Right renal cortex interstitium (tissue), 3 donors: ENCODE measurements at places on chromosomes 7 and 10.
A peak's percentile ranks its signal among the peaks of the same experiment; 100 is the strongest.

GRCh38 chr10:77416311-77417135, 221.1 kb downstream of the KCNMA1 start:
- no peak for DNase-seq

GRCh38 chr7:130996833-130997231, 262.8 kb upstream of the KLF14 start:
- DNase-seq: peak; percentile 33

DNA sequence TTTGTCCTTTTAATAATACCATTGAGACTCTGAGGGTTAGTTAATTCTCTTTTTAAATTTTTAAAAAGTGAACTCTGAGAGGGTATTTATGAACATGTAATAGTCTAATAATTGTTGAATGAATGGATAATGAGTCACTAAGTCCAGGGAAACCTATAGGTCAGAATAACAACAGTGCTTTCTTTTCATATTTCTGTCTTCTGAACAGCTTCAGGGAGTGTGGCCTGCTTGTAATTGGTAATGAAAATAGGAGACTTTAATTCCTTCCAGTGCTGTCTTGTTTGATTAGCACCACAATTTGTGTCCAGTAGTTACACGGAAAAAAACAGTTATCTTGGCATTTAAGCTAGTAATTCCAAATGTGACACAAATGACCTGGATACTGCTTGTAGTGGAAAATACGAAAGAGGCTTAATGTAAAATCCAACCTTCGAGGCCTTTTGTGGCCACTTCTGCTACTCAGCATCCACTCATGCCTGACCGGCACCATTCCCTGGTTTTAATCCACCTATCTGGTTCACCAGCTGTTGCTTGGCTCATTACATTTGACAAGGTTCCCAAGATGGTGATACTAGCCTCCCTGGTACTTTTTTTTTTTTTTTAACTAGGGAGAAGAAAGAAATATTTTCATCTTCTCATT, 149.3 kb upstream of the IMMP2L start:
- DNase-seq: no peak

DNA sequence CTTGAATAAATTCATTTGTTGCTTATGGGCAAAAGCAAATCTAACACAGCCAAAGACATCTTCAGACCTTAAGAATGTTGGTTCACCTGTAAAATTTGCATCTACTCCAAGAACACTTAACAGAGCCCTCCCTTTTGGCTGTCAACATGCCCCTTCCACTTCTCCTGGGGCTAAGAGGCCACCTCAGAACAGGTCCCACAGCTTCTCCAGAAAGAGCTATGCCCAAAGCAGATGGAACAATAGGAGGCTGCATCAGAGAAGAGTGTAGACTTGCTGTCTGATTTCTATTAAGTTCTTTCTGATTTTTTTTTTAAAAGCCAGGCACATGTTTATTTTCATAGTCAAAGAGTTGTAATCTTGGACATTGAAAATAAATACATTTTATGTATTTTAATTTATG, 26.1 kb upstream of the TRIL start:
- no peak for DNase-seq

DNA sequence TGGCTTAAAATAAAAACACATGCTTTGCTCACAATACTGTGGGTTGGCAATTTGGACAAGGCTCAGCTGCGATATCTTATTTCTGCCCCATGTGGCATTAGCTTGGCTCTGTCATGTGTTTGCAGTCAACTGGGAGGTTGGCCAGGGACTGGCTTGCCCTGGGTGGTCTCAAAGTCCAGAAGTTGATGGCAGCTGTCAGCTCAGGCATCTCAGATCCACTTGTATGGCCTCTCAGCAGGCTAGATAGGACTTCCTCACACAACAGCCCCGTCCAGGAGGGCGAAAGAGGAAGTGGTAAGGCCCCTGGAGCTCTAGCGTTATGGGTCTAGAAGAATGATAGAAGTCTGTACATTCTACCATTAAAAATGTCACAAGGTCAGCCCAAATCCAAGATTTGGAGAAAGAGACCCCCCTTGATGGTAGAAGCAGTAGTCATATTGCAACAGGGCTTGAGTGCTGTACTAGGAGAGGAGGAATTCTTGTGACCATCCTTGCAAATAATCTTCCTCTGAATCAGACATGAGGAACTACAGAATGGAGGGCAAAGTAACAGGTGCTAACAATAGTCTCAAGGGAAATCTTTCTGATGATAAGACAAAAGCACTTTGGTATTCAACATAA, 166.2 kb downstream of the FAM107B start:
- no peak for DNase-seq

DNA sequence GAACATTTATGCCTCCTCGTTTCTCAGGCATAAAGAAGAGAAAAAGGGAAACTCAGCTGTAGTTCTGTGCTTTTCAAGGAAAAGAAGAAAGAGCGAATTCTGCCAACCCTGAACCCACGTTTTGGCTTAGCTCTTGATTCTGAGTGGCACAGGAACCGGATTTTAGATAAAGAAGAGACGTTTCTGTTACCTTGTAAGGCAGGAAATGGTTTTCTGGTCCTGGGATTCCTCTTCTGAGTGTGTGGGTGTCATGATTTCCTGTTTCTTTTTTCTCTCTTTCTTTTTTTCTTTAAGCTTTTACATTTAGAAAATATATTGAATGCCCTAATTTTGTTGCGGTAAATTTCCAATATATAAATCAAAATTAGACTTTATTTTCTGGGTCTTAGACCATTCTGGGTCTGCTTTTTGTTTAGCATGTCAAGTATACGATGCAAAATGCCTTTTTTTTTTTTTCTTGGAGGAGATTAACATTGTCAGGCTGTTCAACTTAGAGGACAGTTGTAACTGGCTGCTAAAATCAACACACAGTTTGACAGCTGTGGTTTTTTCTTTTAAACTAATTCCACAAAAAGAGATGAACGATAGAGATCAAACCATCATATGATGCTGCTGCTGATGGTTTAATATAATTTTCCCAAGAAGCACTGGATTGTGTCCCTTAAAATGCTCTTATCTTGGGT, 190.8 kb downstream of the GATA3 start:
- no peak for DNase-seq

- no peak for DNase-seq
These were observed 70.0 kb downstream of the AFAP1L2 start for GRCh38 chr10:114334301-114334700.

DNA sequence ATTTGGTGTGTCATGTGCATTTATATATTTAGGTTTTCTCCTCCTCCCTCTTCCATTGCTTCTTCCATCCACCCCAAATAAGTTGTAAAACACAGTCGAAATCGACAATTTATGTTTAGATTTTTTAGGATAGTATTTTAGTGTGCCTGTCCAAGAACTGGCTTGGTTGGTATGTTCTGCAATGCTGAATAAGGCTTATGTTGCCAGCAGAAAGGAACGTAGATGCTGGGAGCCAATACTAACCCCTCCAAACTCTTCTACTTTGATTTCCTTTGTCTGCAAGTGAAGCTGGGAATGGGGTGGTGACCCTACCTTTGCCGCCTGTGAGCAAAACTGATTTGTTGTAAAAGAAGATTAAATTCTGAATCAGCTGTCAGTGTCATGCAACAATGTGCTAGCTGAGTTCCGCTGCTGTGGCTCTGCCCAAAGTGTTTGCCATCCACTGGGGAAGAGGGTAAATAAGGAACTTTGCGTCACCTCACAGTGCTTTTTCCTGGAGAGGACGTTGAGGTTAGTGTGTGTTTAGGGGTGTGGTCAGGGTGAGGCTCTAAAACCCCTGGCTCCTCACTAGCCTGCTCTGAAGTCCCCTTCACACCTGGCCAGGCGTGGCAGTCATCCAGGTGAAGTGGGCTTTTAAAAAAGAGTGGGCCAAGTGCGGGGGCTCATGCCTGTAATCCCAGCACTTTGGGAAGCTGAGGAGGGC, 44.4 kb downstream of the TACC2 start:
- DNase-seq: no peak
